ENCODE measurements at places on chromosomes 2 and 18.
A peak's percentile ranks its signal among the peaks of the same experiment; 100 is the strongest.

DNA sequence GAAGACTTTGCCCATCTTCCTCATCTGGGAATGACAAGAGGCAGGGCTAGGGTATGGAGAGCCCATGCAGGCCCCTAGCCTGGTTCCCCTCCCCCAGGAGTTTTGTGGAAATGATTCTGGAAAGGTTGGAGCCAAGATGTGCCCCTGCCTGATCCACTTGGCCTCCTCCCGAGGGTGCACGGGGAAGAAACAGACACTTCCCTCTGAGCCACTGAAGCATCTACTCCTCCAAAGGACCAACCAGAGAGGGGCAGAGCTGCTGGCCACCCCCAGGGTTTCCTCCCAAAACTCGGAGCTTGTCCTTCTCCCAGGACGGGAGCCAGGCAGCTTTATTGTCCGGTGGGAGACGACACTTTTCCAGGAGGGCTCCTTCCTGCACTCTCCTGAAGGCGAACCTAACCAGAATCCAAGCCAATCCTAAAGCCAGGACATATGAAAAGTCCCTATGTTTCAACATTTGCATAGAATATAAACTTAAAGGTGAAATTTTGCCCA lies 149.2 kb upstream of the COPS8 start:
- DNase-seq, result no peak

GRCh38 chr2:188993247-188993646 lies 19.1 kb downstream of the COL3A1 start:
- no peak for DNase-seq

- no peak for DNase-seq
Measured at GRCh38 chr2:9490789-9491188, 16.4 kb downstream of the IAH1 start.

- DNase-seq, result no peak
Measured at GRCh38 chr18:68427951-68428401, 286.9 kb downstream of the TMX3 start.

DNA sequence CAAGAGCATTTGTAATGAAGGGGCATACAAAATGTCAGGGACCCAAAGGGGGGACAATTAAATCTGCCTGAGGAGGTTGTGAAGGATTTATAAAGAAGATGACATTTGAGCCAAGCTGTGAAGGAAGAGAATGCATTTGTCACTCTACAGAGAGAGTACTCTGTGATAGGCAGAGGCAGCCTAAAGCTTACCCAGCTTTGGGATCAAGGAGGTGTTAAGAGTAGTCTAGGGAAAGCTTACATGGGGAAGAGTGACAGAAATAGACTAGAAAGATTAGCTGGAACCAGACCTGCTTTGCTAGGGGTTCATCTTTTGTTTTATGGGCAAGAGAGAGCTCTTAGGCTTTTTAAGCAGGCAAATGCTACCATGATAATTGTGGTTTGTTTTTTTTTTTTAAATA lies 169.1 kb upstream of the CYP26B1 start:
- no peak for DNase-seq

GRCh38 chr2:222561817-222562645 lies 93.9 kb downstream of the FARSB start:
- no peak for DNase-seq

DNA sequence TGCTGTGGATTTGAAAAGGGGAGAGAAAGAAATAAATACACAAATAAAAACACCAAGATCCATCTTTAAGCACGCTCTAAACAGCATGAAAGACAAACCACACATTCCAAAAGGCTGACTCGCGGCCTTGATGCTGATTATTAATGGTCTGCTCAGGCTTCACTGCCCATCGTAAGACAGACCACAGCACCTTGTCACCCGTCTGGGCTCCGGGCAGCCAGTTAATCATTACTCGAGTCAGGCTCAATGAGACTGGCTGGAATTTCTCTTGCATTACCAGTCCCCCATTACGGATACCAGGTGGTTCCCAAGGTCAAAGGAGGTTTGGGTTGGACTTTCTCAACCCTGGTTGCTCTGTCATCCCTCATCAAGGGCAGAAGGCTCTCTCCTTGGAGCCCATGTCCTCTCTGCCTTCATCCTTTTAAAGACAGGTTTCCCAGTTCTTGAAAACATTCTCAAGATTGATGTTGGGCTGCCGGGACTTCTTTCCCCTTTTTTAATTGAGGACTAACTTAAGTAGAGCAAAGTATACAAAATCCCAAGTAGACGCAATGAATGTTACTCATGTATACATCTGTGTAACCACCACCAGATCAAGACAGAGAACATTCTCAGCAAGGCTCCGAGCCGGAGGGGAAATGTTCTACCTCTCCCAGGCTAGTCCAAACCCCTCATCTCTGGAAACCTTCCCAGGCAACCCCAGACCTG lies 8.1 kb downstream of the SMAD7 start:
- no peak for DNase-seq

DNA sequence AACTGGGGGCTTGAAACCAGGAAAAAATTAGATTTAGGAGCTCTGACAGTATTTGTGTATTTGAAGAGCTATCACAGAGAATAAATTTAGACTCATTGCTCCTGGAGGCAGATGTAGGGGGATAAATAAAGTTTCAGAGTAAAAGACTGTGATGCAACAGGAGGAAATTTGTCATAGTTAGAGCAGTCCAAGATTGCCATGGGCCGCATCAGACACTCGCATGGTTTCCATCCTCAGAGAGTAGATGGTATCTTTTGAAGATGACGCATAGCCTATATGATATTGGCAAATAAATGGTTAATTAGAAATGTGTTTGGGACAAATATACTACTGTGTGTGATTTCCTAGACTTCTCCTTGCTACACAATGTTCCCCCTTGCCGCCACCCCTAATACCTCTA lies 170.5 kb downstream of the FTCDNL1 start:
- no peak for DNase-seq

DNA sequence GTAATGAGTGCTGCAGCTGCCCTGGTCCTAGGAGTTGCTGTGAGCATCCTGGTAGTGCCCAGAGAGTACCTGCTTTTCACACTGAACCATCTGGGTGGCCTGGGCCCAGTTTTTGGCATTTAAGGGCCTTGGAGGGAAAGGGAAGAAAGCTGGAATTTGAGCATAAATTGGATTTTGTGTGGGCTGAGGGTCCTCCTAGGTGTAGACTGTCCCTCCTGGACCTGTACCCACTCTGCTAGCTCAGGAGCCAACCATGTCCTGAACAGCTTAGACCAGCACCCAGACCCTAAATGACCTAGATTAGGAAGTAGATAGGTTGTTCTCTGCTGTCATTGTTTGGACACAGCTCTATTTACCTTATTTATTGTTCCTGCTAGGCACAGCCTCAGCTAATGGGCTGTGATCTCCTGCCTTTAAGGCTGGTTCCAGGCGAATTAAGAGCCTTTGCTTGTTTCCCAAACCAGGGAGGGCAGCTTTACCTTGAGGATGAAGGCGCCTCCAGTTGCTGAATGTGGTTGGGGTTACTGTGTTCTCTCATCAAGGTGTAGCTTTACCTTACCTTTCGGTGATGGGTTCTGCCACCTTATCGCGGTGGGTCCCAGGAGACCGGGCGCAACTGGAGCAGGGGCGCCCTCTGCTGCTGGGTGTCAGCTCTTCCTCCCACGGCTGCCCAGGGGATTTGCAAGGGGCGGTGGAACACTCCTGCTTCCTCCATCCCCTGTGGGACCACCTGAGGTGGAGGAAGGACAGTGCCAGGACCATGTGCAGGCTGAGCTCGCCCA lies 34.4 kb downstream of the ITGA6 start:
- DNase-seq, result peak; percentile 30

DNA sequence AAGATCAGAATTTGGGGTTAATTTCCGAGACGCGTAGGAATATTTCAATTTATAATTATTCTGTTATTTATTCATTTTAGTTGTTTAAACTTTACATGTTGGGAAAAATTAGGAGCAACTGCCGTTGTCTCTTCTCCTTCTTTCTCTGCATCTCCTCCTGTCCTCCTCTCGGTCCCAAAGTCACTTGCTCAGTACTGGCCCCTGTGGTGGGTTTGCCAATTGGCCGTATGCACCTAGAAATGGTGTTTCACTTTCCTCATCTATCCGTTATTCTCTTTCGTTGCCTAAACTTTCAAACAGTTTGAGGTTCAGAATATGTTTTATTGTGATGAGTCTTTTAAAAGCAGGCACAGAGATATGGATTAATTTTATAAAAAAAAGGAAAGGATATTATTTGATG lies 517.9 kb downstream of the PLCL1 start:
- DNase-seq, result no peak

GRCh38 chr18:45852631-45853030 lies 27.2 kb downstream of the SIGLEC15 start:
- DNase-seq, result no peak

- no peak for DNase-seq
Measured at GRCh38 chr2:187505065-187505672, 49.1 kb downstream of the TFPI start.

DNA sequence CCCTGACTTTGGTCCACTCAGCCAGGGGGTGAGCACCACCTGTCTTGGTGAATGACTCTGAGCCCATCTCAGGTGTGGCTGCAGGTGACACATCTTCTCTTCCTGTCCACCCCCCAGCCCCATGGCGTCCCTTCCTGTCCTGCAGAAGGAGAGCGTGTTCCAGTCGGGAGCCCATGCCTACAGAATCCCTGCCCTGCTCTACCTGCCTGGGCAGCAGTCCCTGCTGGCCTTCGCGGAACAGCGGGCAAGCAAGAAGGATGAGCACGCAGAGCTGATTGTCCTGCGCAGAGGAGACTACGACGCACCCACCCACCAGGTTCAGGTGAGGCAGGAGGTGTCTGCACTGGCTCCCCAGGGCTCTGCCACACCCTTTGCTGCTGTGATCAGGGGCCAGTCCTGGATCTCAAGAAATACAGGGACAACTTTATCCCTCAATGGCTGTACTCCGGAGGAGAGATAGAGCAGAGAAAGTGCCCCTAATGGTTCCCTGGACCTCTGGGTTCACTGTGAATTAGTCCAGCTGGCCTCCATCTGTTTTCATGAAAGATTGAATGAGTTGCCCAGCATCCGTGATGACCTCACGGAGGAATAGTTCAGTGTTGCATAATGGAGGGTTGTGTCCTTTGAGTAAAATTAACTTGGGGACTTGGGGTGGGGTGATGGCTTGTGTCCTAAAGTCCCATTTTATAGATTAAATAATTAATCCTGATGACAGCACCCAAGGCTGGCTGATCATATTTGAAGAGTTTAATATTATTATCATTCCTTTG lies at the start of gene NEU2:
NEU2 (plus strand) TSS at position 122 of the 770 bp plus-strand sequence; CDS start at position 122, 0 bp downstream.
- no peak for DNase-seq

GRCh38 chr18:36441426-36442240 lies 144.1 kb downstream of the FHOD3 start:
- no peak for DNase-seq

DNA sequence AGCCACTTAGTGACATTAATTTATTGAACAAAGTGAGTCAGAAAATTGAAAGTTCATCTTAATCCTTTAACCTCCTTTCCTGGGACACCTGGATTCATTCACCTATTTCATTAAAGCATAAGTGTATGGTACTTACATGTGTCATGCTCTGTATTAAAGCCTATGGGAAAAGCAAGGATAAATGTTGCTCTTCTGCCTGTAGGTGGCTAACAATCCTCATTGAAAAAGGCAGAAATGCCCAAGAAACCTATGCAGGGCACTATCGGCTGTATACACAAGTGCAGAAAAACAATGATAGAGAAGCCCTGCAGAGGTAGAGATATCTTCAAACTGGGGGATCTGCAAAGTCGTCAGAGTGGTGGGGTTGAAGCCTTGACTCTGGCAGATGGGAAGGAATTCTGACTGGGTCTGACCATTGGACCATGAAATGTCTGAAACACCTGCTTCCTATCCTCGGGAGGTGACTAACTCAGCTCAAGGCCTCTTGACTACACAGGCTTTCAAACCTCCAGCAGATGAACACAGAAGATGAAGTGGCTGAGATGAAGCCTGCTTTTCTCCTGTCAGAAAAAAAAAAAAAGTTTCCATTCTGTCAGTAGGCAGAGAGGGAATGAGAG lies 83.1 kb downstream of the DCC start:
- no peak for DNase-seq

DNA sequence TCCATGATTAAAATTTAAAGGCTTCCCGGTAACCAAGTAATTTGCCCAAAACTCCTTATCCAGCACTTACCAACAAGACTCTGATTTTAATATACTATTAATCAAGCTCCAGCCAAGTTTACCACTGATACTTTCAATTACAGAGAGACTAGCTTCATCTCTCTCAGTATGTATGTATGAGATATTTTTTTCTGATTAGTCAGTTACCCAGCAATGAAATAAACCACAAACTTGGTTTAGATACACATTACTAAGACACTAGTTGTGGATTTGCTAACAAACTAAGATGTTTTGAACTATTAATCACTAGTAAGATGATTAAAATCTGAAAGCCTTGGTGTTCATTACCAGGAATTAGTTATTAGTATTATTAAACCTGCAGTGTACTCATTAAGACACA lies 1272.2 kb upstream of the ACVR2A start:
- no peak for DNase-seq

DNA sequence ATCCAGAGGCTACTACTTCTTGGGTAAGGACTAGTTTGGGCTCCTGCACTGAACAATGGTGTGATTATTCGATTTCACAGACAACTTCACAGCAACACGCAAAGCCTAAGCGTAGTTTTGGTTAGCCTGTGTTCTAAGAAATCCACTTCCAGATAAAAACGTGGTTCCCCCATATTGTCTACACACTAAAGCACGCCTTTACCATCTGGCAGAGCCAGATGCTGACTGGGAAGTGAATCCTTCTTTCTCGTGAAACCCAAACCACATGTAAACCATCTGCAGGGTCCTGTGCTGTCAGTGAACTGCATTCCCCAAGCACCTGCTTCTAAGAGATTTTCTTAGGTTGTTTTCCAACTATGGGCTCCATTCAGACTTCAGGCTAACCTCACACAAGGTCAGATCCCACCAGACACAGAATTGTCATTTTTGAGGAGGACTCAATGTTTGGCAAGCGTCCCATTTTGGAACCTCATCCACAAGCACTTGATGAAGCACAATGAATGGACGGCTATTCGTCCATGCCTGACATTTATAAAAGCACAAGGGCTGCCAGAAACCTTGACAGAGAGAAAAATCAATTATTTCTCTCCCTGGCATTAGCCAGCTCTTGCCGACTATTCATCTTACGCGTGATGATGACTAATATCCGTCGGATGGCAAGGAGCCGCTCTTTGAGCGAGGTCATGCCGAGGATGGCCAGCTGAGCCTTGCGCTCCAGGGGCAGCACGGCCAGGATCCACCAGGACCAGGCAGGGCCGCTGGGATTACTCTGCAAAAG lies 38.4 kb downstream of the LONRF2 start:
- DNase-seq, result no peak

DNA sequence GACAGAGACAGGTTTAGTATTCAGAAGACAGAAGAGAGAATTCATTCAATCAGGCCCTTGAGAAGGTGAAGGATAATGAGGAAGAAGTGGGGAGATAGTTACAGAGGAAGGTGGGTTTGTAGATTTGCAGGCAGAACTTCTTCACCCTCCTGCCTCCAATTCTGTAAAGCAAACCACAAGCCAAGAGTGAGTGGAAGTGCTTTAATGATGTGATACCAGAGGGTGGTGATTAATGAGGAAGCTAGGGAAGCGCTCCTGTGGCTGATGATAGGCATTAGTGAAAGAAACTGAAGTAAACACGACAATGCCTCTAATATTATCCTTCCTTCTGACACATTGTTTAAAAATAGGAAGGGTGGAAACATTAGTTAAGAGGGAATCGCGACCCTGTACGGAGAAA lies 78.2 kb downstream of the CAPN13 start:
- DNase-seq, result no peak

- DNase-seq, result no peak
Measured at GRCh38 chr2:200961674-200962073, 1.8 kb downstream of the ORC2 start.
